Urinary bladder (tissue), 4 donors: ENCODE measurements at places on chromosomes 3 and 15.

DNA sequence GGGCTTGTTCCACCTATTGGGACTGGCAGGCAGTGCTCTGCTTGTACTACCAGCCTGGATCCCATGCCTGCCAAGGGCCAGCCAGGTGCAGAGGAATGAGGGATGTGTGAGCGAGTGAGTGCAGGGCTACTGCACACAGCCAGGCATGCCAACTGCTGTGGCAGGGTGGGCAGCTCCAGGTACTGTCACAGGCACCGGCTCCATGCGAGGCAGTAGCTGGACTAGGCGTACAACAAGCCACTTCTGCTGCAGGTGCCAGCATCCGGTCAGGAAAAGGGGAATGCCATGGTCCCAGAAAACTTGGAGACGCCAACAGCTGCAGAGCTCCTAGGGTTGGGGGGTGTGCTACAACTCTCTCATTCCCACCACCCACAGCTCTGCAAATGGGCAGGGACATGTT, 1356.7 kb downstream of the SI start:
- DNase-seq, result no peak

DNA sequence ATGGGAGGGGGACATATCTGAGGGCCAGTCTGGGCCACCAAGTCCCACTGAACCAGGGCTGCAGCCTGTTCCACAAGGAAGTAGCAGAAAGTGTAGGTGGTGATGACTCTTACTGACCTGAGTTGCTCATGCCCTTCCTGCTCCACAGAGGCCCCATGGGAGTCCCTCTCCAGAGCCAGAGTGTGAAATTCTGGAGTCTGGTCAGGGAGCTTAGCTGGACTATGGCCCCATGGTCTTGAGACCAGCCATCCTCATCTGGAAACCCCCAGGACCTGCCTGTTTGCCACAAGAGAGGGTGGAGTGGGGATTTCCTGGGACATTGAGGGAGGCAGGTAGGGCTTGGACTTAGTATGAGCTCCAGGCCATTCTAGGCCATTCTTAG, 3.0 kb downstream of the SPINT1 start:
- no peak for DNase-seq

GRCh38 chr3:16477521-16477920, 36.0 kb downstream of the RFTN1 start:
- DNase-seq, result no peak

GRCh38 chr15:77285057-77285997, 134.6 kb downstream of the PEAK1 start:
- DNase-seq, result no peak

- no peak for DNase-seq
Observed at GRCh38 chr3:67509471-67510075, 144.8 kb downstream of the SUCLG2 start.

DNA sequence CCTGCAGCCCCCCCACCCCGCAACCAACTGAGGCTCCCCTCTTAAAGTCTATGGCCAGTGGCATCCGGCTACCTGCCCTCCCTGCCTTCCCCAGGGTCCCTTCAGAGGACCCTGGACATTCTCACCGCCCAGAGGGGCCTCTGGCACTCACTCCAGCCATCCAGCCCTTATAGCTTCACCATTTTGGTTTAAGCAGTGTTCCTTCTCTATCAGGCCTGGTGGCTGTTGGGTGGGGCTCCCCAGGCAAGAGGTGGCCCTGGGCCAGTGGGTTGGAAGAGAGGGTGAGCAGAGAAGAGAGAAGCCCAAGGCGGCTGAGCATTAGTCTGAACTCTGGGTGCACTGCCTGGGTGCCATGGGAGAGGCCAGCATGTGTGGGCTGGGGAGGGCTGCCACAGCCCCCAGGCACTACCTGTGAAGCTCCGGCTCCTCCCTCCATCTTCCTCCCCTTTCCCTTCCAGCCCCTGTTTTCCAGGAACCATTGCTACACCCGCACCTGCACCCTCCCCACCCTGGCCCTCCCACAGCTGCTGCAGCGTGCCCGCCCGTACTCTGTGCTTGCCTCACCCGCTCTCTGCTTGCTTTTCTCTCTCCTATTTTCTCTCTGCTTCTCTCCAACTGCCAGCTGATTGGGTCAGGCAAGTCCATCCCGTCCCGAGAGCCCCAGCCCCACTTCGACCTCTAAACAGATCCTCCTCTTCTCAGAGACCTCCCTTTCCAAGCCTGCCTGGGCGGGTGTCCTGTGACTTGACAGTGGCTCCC, 168.2 kb downstream of the TBC1D2B start:
- no peak for DNase-seq

- no peak for DNase-seq
Observed at GRCh38 chr3:8540456-8540855, 38.8 kb downstream of the LMCD1 start.

- no peak for DNase-seq
Observed at GRCh38 chr3:129058441-129059200, 2.0 kb upstream of the GP9 start.

GRCh38 chr15:48105936-48106335, 14.9 kb upstream of the SLC24A5 start:
- no peak for DNase-seq

DNA sequence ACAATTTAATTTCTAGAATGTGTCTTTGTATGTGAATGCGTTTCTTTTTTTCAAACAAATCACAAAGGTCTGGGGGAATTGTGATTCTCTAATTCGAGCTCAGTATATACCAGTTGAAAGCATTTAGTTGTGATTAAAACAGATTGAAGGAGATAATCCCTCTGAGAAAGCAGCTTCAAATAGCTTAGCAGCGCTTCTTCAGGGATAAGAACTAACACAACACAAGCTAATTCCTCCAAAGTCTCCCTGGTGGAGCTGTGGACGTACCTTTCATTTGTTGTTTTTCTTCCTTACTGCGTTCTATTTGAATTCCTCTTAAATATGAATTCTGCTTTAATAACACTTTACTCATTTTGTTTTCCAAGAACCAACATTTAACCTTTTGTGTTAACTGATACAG, 286.7 kb downstream of the ROBO2 start:
- DNase-seq, result no peak

DNA sequence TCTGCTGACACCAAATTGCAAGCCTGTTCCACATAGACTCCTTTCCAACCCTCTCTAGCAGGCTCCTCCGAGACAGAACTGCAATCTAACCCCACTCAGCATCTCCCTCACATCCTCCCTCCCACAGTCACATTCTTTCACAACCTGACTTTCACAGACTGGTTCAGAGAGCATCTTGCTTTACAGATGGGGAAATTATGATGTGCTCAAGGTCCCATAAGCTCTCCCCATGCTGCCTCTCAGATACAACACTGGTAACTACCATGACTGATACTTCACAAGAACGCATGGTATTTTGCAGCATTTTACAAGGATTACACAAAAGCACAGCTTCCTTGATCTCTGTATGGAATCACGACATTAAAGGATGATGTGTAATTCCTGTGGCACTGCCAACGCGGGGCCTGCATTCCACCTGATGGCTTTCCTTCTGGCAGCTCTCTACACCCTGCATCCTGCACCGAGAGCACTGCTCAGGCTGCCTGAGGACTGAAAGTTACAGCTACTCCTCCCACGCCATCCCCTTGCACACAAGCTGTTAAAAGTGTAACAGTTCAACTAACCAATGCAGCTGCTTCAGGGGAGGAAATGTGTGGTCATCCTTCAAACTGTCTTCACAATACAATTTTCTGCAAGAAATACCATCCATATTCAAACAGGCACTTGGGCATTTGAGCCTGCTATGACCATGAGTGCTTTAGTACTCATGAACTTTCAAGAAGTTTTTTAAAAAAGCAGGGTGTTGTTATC, 27.6 kb downstream of the TBC1D2B start:
- DNase-seq, result no peak

DNA sequence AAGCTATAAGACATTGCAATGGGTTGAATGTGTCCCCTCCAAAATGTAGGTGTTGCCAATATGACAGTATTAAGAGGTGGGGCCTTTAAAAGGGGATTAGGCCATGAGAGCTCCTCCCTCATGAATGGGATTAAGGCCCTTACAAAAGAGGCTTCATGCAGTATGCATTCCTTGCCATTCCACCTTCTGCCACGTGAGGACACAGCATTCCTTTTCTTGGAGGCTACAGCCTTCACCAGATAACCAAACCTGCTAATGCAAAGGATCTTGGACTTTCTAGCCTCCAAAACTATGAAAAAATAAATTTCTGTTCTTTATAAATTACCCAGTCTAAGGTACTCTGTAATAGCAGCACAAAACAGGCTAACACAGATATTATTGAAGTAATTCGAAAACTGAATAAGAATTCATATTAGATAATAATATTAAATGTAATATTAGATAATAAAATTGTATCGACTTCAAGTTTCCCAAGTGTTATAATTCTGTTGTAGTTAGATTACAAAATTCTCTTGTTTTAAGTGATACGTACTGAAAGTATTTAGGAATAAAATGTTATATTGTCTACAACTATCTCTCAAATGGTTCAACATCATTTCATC, 29.4 kb upstream of the ATP8B4 start:
- no peak for DNase-seq
